Stimulated activated CD8-positive, alpha-beta memory T cell treated with anti-CD3 and anti-CD28 coated beads, Interleukin-4, amount 100 ng/mL, for 1 hour (primary cell): ENCODE measurements at places on chromosomes 7 and 10.

GRCh38 chr10:100917071-100917470 is 4.3 kb downstream of the SLF2 start:
- no peak for DNase-seq

DNA sequence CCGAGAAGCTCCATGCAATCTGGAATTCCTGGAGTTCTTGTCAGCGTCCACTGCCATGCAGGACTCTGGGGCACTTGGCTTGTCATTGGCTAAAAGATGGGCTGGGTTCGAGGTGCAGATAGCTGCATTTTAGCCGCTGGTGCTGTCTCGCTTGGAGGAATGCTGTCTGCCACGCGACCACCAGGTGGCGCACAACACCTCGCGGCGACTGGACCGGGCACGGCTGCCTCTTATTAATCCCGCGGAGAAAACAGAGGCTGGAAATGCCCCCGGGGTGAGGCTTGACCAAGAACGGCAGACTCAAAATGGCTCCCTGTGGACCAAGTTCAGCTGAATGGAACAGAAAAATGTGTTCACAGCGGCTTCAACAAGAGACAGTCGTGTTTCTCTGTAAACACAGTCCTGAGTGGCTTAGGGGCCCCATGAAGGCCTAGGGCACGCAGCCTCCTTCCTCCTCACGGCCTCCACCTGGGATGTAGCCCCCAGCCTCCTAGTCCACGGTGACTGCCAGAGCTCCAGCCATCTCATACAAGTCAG is 46.2 kb downstream of the AOC1 start:
- peak; percentile 57 for DNase-seq

- DNase-seq = no peak
Measured at GRCh38 chr10:21750424-21750823, 216.4 kb downstream of the MLLT10 start.

- DNase-seq = peak; percentile 2
Measured at GRCh38 chr10:63466144-63466935, 563 bp upstream of the JMJD1C start.

GRCh38 chr10:24551161-24551560 is 172.5 kb downstream of the ARHGAP21 start:
- DNase-seq = no peak

- DNase-seq = no peak
Measured at GRCh38 chr7:149880638-149881311, 7.0 kb downstream of the ATP6V0E2 start.

- no peak for DNase-seq
Measured at GRCh38 chr7:44057181-44057848, 8.1 kb downstream of the PGAM2 start.

GRCh38 chr10:17088118-17088806 is 41.3 kb downstream of the CUBN start:
- no peak for DNase-seq

DNA sequence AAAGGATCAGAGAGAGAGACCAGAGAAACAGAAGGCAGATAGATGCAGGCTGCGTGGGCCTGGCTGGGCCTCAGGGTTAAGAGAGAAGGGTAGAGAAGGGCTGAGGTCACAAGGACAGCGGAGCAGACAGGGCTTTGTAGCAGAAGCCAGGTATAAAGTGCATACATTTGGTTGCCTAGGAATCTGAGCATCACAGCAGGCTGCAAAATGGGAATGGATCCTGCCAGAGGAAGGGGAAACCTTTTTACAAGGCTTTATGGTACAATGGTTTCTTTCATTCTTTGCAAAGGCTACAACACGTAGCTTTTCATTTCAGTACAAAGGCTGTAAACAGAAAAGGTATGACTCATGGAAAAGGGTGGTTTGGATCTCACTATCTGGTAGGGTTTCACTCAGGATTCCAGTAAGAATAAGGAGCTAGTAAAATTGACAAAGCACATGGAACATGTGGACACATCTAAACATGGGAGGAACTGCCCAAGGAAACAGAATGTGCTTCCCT is 275.1 kb downstream of the DOCK4 start:
- DNase-seq = no peak

- DNase-seq = peak; percentile 2
Measured at GRCh38 chr10:87505366-87506111, 846 bp downstream of the MINPP1 start.

GRCh38 chr7:116929914-116930913 is 23.1 kb upstream of the ST7 start:
- peak; percentile 59 for DNase-seq

- DNase-seq = no peak
Measured at GRCh38 chr7:133742709-133743538, 384.2 kb upstream of the LRGUK start.

DNA sequence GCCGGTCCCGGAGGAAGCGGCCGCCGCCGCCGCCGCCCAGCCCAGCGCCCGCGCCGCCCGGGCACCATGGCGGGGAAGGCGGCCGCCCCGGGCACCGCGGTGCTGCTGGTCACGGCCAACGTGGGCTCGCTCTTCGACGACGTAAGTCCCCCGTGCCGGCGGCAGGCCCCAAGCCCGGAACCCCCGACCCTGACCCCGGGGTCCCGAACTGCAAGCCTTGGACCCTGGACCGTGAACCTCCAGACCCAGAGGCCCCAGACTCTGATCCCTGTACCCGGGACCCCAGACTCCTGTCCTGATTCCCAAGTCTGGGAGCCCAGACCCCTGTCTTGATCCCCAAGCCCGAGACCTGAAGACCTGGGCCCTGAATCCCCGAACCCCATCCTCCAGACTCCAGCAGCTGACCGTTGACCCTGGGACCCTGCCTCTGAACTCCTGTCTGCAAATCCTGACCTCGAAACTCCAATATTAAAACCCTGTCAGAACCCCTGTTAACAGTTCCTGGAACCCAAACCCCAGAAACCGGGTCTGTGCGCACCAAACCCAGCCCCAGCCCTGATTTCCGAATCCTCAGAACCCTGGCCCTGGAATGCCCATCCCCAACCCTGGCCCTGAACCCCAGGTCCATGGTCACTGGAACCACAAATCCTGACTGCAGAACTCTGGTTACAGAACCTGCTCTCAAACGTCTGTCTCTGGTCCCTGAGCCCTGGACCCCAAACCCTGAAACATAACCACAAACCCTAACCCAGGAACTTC is 623 bp downstream of the INPP5A start:
- DNase-seq = no peak

GRCh38 chr7:93374345-93374940 is 142.3 kb downstream of the VPS50 start:
- DNase-seq = no peak

GRCh38 chr7:155670521-155670920 is 26.1 kb downstream of the RBM33 start:
- DNase-seq = no peak

GRCh38 chr10:92153-92552 is 43.1 kb upstream of the TUBB8 start:
- no peak for DNase-seq

GRCh38 chr7:148772297-148773089 is 73.8 kb downstream of the CUL1 start:
- no peak for DNase-seq

- no peak for DNase-seq
Measured at GRCh38 chr10:60868946-60869345, 75.0 kb downstream of the RHOBTB1 start.

DNA sequence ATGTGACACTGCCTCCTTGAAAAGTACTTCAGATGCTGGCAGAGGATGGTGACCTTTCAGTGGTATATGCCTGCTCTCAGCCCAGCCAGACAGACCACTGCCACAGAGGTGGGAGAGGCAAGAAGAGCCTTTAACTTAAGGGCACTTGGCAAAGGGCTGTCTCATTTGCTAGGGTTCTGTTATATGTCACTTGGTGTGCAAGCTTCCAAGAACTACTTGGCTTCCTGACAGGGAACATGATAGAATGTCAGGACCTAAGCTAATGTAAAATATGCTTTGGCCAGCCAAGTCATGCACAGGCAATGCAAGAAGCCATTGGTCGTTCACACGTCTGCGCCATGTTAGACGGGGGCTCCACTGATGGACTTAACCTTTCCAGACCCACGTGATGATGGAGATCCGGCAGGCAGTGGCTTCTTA is 54.7 kb downstream of the RBM20 start:
- no peak for DNase-seq

GRCh38 chr7:74501298-74501697 is 47.6 kb downstream of the GTF2IRD1 start:
- no peak for DNase-seq

GRCh38 chr10:129953119-129954051 is 10.7 kb downstream of the EBF3 start:
- no peak for DNase-seq

DNA sequence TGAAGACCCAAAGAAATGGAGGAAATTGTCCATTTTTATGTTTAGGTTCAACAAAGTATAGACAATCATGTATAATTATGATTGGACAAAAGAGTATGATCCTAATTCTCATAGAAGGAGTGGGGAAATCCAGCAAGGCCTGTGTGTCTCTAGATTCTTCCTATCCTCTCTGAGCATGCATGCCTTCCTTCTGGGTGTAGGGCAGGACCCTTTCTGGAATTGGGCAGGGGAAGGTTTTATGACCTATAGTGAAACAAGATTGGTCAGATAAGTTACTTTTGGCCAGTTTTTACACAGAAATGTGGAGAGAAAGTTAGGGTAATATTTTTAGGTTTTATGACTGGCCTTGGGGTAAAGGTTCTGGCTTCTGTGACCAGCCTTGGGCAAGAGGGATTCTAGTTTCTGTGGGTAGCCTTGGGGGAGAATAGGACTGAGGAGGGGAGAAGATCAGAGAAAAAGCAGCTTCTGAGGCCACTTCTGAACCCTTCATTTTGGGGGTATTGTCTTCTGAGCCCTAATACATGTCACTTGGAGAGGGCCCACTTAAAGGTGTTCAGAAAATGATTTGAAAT is 289.4 kb downstream of the EXOC4 start:
- no peak for DNase-seq

- DNase-seq = no peak
Measured at GRCh38 chr7:127745445-127745844, 93.5 kb downstream of the SND1 start.

- DNase-seq = no peak
Measured at GRCh38 chr10:73501651-73502050, 5.8 kb upstream of the PPP3CB start.

- no peak for DNase-seq
Measured at GRCh38 chr7:74010407-74010806, 17.6 kb upstream of the ELN start.

GRCh38 chr7:108096996-108097395 is 33.2 kb downstream of the LAMB4 start:
- no peak for DNase-seq

- no peak for DNase-seq
Measured at GRCh38 chr10:6815346-6815745, 235.3 kb upstream of the PRKCQ start.

DNA sequence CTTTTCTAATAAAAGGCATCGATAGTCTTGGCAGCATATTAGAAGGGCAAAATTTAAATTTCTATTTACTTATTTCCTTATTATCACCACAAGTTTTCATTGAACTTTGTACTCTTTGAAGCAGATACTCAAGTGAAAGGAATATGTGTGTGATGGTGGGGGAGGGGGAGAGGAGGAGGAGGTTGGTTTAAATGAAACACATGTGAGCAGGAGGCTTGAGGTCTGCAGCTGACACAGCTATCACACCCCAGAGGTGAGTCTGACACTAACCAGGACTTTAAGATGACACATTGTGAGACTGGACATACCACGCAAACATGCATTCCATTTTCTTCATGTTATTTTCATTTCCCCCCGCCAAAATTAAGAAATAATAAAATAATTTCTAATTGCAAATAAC is 63.3 kb downstream of the CTTNBP2 start:
- no peak for DNase-seq

DNA sequence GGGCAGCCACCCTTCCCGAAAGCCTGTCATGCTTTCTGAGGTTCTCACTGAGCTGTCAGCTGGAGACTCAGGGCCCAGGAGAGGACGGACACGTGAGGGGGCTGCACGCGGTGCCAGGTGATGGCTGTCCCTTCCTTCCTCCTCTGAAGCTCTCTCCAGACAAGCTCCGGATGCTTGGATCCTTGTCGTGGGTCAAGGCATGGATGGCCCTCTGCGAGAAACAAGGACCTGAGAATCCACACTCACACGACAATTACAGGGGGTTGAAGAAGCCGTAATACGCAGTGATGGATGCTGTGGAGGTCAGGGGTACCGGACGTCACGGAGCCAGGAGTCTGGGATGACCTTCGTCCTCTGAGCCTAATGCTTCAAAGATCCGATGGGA is 170.3 kb downstream of the USP6NL start:
- DNase-seq = no peak

DNA sequence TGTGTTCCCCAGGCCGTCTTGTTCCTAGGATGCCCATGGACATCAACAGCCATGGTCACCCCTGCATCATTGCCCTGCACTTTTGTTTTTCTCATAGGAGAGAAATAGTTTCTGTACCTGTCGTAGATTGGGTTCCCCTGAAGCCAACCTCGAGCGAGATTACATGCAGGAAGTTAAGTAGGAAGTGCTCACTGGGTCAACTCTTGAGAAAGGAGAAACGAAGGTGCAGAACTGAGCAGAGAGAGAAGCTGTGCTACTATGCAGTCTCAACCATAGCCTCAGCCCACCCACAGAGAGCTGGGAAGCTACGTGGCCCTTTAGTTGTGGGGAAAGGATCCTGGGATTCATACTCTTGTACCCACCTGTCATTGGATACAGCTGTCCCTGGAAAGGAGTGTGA is 165.2 kb downstream of the HERPUD2 start:
- DNase-seq = no peak

DNA sequence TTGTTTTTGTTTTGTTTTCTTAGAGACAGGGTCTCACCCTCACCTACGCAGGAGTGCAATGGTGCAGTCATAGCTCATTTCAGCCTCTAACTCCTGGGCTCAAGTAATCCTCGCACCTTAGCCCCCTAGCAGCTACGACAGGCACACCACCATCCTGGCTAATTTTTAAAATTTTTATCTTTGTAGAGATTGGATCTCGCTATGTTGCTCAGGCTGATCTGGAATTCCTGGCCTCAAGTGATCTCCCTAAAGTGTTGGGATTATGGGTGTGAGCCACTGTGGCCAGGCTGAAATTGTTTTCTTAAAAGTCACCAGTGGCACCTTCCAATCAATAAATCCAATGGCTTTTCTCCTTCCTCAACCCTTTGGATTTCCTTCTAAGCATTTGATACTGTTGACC is 20.9 kb upstream of the DDX50 start:
- no peak for DNase-seq

GRCh38 chr7:22625251-22625650 is 101.7 kb upstream of the IL6 start:
- no peak for DNase-seq

DNA sequence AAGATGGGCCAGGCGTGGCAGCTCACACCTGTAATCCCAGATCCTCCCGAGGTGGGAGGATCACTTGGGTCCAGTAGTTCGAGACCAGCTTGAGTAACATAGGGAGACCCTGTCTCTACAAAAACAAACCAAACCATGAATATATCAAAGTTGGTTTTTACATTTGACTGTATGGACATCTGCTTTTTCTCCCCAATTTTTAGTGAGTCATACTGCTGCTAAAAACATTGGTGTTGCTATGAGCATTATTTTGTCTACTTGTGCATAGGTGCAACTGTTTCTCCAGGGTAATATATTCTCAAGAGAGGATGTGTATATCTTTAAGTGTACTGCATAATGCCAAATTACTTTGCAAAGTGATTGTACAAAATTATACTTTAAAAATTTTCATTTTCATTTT is 769 bp upstream of the TMEM248 start:
- no peak for DNase-seq
